ENCODE measurements at places on chromosomes 7 and 10.

- no peak for DNase-seq
Observed at GRCh38 chr10:105253515-105254212, 612.6 kb downstream of the SORCS3 start.

GRCh38 chr7:45973725-45974532 is 52.9 kb upstream of the IGFBP3 start:
- DNase-seq = no peak

- DNase-seq = no peak
Observed at GRCh38 chr7:132423594-132424200, 152.6 kb downstream of the PLXNA4 start.

DNA sequence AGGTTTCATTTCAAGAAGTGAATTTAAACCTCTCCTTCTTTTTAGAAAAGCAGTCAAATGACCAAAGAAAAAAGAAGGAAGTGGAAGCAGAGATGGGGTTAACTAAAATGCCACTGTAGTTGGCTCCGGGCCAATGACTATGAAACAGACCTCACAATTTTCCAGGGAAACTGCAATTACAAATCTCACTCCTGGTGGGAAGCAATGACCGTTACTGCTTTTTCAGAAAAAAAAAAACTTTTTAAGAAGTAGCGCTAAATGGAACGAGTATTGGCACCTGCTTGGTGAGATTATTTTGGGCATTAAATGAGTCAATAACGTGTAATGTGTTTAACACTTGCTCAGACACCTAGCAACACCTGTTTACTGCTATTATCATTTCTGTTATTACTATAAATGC is 1.2 kb downstream of the SFRP4 start:
- DNase-seq = no peak

DNA sequence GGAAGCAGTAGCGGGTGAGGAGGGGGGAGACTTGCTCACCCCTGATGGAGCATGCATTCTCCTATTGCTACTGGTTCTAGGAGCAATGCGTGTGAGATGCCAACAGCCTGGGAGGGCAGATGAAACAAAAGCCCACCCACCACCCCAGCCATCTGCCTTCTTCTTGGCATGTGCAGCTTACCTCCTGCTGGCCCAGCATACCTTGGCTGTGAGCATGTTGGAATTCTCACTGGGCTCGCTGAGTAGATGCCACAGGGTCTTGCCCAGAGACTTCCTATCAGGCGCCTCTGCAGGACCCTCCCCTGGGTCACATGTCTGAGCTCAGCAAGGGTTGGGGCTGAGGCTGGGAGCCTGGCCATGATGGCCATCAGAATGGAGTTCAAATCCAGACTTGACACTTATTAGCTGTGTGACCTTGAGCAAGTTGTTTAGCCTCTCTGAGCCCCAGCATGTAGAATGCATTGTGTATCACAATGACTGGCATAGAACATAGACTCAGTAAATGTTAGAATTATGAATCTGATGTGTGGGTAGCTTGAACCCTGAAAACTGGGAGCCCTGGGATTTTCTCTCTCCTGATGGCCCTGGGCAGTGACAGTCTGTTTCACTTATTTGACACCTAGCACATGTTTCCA is 38.2 kb downstream of the CDH23 start:
- no peak for DNase-seq

- peak; percentile 91 for DNase-seq
Observed at GRCh38 chr7:106421181-106421762, 136.5 kb upstream of the NAMPT start.

- no peak for DNase-seq
Observed at GRCh38 chr10:107275806-107276205, 111.3 kb upstream of the SORCS1 start.

DNA sequence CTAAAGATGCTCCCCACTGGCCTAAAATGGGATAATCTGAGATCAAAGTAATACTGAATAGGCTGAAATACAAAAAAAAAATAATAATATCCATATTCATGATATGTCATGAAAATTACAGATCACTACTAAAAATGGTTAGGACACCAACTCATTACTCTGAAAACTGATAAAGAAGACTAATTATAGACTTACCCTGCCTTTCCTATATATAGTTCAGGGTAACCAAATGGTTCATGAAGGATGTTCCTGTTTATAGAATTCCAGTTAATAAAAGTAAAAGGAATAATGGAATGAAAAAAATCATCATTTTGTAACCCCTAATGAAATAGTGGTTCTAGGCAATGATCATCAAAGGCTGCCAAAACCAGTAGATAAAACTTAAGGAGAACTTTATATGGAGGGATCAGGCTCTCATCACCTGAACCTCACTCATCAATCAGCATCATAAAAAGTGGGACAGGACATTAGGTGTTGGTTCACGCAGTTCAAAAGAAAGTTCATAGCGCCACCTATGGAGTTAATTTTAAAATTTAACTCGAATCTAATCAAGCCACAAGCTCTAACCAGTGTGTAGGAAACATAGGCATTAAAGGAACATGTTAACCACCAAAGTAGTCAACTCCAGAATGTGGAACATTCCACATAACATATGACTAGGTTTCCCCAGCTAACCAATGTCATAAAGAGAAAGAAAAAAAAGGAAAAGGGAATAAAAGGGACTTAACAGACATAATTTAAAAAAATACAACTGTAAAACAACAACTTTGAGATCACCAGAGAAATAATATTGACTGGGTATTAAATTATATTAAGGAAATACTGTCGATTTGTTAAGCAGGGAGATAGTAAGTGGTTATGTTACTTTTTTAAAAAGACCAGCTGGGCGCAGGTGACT is 35.7 kb downstream of the P4HA1 start:
- DNase-seq = no peak

DNA sequence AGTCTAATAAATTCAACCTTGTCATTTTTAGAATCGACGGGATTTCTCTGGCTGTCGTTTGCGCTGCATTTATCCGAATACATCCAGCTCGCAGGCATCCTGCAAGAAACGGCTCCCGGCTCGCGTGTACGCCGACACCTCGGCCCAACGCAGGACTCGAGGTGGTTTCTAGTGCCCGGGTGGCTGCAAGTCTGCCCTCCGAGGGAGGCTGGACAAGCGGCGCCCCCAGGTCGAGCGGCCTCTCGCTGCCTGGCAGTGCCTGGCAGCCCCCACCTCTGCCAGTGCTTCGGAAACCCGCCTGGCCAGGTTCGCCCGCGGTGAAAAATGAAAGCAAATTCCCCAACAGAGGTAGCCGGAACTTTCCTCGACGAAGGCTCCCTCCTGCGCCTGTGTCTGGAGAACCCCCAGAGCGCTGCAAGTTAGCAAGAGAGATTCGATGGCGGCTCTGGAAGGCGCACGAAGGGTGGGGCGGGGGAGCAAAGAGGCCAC is 5.7 kb upstream of the ZNF503 start:
- DNase-seq = no peak

GRCh38 chr10:132386419-132386831 is 10.6 kb upstream of the PWWP2B start:
- DNase-seq = no peak

DNA sequence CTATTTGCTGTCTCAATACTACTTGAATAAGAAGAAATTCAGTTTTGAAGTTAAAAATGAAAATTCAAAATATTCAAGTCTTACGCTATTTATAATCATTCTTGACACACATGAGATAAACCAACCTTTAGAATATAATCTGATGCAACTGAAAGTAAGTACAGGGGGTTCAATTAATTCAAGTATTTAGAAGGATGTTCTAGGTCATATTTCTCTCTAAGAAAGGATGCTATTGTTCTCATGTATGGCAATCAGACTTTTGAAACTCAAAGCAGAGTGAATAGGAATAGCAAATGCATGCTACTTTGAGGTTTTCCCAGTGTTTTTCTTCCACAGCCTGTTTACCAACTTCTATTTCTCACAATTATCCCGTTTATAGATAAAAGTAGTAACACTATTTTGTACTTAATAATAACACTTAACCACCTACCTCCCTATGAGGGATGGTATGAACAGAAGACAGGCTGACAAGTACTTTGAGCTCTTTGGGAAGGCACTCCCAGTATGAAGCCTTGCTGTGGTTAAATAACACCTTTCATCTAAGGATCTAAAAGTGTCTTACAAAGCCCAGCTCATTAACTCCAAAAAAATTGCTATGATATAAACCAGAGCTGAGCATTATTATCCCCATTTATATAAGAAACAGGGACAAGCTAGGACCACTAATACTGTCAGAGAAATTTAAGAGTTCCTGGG is 18.0 kb upstream of the SPOCK2 start:
- DNase-seq = no peak

DNA sequence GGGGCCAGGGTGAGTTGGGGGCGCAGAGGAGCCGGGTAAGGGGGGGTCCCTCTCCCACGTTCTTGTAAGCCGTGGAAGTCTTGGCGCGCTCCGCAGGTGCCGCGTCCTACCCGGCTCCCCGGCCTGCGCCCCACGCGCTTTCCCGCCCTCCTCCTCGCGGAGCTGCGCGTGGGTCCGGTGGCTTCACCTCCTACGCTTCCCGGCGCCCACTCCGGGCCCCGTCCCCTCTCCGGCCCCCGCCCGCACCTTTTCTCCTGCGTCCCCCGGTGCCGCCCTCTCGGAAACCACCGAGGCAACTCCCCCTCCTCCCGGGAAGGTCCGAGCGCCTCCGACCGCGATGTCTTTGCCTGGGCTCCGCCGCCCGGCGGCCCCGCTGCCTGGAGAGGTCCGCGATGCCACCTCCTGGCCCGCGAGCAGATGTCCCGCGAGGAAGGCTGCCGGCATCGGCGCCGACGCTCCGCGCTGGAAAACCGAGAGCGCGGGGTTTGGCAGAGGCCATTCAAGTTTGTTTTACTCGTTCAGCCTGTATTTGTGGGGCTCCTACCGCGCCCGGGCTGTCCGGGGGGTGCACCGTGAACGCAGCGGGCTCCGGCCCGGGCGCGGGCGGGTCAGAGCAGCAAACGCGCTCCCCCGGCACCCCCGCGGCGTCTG is 2.4 kb upstream of the NKX6-2 start:
- no peak for DNase-seq

- DNase-seq = no peak
Observed at GRCh38 chr10:93160829-93161228, 87.1 kb downstream of the CYP26A1 start.

- DNase-seq = no peak
Observed at GRCh38 chr7:35255443-35256255, 1.7 kb upstream of the TBX20 start.

DNA sequence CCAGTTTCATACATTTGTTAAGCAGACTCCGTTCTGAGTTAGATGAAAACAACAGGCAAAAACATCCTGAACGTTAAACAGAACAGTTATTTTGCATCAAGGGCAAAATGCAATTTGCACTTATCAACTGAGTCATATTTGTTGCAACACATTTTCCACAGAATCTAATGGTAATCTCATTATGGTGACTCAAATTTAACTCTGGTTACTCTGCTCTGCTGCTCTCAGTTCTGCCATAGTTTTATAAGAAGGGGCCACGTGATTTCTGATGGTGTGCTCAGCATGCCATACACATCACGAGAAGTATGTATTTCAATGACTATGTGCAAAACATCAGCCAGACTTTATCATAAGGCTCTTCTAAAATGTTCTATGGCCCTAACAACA is 148.8 kb downstream of the CHCHD3 start:
- peak; percentile 96 for DNase-seq

- DNase-seq = no peak
Observed at GRCh38 chr10:49700997-49701396, 21.5 kb downstream of the C10orf53 start.

DNA sequence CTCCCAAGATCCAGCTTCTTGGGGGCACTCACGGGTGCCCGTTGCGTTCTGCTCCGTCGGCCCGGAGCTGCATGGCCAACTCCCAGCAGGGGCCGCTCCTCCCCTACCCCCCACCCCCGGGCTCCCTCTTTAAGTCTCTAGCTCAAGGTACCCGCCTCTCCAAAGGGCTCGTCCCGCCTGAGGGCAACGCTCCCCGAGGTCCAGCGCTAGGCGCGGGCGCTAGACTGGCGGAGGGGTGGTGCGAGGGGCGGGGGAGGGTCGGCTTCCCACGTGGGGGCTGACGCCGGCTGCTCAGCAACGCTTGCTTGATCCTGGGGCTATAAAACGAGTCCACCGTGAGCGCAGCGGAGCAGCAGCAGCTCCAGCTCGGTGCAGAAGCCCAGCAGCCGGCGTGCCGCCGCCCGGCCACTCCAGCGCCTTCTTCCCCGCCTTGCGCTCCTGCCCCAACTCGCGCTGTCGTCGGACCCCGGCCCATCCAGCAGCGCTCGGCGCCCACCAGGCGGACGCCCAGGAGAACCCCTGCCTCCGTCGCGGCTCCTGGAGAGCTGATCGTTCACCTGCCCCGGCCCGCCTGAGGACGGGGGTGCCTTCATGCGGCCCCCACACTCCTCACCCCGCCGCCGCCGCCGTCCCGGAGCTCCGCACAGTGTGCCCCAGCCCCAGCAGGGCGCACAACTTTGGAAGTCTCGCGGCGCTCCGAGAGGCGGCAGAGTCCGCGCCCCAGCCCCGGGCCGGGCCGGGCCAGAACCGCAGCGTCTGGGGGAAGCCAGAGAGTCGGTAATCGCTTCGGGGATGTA is at the start of gene ADRA2A:
TSS of gene ADRA2A (plus strand) at position 348 of the 797 bp plus-strand sequence. CDS start 968 bp downstream, outside the sequence.
- no peak for DNase-seq

- no peak for DNase-seq
Observed at GRCh38 chr10:93313798-93314197, 168.3 kb downstream of the MYOF start.

DNA sequence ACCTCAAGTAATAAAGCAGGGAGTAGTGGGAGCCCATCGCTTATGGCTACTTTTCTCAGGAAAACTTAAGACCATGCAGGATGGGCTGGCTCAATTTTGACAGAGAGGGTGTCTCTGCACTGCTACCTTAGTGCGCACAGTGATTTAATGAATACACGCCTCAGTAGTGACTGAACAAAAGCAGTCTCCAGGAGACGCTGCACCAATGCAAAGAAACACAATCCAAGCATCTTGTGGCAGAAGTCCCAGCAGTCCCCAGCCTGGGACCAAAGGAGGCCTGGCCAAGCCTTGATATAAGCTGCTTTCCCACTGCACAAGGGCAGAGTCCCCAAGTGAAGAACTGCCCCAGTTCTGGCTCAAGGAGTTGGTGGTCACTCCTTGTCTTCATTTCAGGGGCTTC is 368.9 kb downstream of the KCNMA1 start:
- DNase-seq = no peak

All from retinal pigment epithelial cell (primary cell).